ENCODE measurements at places on chromosomes 7 and 10. TPM values are rescaled to one million over a fixed set of nuclear protein-coding genes. Genes with fewer than 3 reads are reported as not detected.

The LIPA gene
- 54.4 TPM for total RNA-seq

The ATOH7 gene
- not detected for total RNA-seq

The NRCAM gene
- not detected for total RNA-seq

The PRLHR gene
- total RNA-seq = not detected

The MEST gene
- total RNA-seq = 21.1 TPM

The GPR26 gene
- total RNA-seq = not detected

- no peaks in the 10 kb centered on the region for H3K27me3 ChIP-seq
- H3K27ac ChIP-seq = no peak overlapping the region
- no peaks in the 10 kb centered on the region for H3K36me3 ChIP-seq
- H3K4me3 ChIP-seq = no peak overlapping the region
- H3K4me1 ChIP-seq = no peaks in the 10 kb centered on the region
Observed at GRCh38 chr10:110612087-110612486, 32.0 kb upstream of the RBM20 start.

DNA sequence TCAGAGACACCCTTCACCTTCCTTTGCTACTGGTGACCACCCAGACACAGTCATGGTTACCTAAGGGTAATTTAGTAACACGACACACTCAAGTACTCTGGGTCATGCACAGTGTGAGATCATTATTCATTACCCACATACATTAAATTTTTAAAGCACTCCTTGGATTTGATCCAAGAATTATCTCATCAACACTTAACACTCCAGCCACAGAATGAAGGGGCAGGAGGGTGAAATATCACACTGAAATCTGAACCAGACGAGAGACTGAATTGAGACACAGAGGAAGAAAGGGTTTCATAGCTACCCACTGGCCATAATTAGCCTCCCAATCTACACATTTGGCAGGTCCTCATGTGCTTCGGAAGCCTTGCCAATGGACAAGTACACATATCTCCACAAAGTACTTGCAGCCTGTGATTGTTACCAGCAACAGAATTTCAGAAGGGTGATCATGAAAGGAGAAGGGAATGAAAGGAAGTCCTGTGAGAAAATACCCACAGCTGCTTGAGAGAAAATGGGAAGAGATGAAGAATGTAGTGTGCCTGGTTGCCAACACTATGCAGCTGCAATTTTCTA is 189.3 kb downstream of the POLR1F start:
- H3K36me3 ChIP-seq = no peaks in the 10 kb centered on the region
- DNase-seq = no peak
- H3K27ac ChIP-seq = no peak overlapping the region
- H3K4me3 ChIP-seq = no peak overlapping the region
- peaks cover 10% of the 10 kb centered on the region for H3K4me1 ChIP-seq
- H3K27me3 ChIP-seq = no peaks in the 10 kb centered on the region

DNA sequence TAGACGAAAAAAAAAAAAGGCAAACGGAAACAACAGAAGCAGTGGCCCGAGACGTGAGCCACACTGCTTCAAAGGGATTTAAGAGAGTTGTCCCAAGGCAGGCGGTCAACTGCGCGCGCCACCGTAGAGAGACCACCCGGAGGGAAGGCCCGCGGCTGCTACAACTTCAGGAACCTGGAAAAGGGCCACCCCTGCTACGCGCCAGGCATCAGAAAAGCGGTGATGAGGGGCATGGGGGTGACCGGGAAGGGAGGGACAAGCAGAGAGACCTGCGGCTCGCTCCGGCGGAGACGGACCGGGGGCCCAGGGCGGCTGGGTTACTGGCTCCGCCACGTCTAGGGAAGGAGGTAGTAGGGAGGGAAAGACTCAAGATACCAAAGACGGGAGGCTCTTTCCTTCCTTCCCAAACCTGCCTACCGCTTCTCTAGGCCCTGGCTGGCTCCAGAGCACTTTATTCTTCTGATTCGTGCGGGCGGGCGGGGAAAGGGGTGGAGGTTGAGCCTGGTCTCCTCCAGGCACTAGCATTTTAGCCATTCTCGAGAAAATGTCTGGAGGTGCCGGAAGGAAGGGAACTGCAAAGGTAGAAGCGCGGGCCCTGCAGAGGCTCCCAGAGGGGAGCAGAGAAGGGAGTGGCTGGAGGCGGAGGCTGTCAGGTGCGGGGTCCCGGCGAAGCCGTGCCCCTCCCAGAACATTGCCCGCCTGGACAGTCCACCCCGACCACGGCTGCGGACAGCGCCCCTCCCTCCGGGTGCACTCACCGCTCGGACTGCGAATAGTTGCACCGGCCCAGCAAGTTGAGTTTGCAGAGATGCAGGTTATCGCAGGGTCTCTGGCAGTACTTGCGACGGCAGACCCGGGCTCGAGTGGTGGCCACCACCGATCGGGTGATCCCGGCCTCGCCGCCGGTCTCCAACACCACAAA is 993 bp downstream of the ZC3HAV1 start:
- peak overlapping the region; percentile 66 for H3K27ac ChIP-seq
- H3K36me3 ChIP-seq = no peaks in the 10 kb centered on the region
- H3K4me3 ChIP-seq = peak overlapping the region; percentile 96
- DNase-seq = peak; percentile 23
- peaks cover 31% of the 10 kb centered on the region for H3K4me1 ChIP-seq

DNA sequence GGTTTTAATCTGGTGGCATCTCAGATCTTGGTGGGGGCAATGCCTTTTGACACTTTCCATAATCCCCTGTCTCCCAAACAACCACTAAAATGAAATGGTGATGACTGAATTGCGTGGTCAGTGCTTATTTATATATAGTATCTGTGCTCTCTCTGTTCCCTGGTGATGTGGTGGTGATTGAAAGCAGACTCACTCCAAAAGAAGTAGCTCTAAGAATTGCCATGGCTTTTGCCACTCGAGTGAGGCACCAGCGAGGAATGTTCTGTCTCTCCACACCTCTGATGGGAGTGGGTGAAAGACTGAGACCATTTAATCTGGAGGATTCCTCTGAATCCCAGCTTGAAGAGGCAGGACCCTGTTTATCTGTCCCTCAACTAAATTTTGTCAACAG is 2.8 kb downstream of the DUSP5 start:
- H3K4me3 ChIP-seq = peak overlapping the region; percentile 96
- peaks cover 47% of the 10 kb centered on the region for H3K4me1 ChIP-seq
- peak; percentile 77 for DNase-seq
- H3K27me3 ChIP-seq = no peaks in the 10 kb centered on the region
- peaks cover 71% of the 10 kb centered on the region for H3K36me3 ChIP-seq

GRCh38 chr7:133052401-133052756 is 29.5 kb downstream of the CHCHD3 start:
- no peaks in the 10 kb centered on the region for H3K27me3 ChIP-seq
- no peaks in the 10 kb centered on the region for H3K36me3 ChIP-seq
- no peak overlapping the region for H3K27ac ChIP-seq
- no peak overlapping the region for H3K4me3 ChIP-seq
- no peak for DNase-seq

DNA sequence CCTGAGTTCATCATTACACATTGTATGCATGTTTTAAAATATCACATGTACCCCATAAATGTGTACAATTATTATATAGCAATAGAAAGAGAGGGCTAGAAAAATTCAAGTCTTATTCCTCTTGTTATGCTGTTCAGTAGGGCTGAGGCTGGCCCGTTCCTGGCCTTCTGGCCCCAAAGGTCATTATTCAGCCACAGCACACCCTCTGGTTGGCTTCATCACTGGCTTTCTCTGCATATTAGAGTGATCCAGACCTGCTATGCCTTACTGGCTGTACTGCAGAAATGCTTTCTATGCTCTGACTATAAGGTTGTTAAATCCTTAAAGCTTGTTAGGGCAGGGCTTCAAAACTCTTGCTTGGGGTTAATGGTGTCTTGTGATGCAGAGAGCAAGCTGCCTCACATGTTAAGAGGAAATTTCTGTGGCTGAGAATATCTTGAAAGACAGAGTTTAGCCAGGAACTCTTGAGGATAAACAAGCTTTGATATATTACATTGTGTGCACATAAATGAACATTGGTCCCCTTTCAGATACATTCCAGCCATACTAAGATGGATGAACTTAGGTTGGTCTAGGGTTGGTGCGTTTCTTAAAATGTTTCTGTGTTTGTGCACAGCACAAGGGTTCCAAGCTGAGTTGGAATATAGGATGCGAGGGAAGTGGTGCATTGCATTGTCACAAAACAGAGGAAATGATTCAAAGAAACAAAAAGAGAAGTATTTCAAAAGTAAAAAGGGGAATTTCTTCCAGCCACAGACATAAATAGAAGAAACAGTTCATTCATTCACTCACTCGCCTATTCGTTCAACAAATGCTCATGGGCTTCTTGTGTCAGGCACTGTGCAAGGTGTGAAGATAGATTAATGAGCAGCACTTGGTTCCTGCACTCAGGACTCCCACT is 61.6 kb upstream of the WDR11 start:
- no peak overlapping the region for H3K27ac ChIP-seq
- no peaks in the 10 kb centered on the region for H3K4me1 ChIP-seq
- H3K4me3 ChIP-seq = no peak overlapping the region
- H3K36me3 ChIP-seq = no peaks in the 10 kb centered on the region
- no peaks in the 10 kb centered on the region for H3K27me3 ChIP-seq

DNA sequence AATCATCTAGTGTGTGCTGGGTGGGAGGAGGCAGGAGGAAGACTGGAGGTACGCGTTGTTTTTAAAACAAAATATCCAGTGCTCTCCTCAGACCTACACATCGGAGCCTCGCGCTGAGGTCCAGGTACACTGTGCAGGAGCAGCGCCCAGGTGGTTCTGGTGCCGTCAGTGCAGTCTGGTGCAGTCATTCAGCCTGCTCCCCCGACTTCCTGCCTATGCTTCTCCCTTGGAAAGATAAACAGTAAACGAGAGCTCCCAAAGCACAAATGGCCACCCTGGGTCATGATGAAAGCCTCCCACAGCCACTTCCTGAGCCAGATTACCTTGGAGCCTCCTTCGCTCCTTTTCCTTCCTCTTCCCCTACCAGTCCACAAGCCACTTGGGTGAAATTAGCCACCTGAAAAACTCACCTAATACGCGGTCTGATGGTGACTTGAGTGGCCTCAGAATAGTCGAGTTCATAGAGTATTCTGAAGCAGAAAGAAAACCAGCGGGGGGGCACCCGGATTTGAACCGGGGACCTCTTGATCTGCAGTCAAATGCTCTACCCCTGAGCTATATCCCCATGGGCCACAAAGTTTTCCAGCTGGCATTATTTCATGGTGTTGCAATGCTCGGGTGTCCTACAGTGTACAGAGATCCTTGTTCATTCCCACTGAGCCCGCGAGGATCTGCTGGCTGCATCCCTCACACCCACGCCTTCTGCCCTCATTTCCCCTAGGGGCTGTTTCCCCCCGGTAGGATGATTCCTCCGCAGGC is 82.5 kb downstream of the ZNF467 start:
- no peaks in the 10 kb centered on the region for H3K4me1 ChIP-seq
- H3K4me3 ChIP-seq = no peak overlapping the region
- 0 out of 2 replicates have a peak, but pooled peaks cover 3% of the 10 kb centered on the region for H3K27me3 ChIP-seq

DNA sequence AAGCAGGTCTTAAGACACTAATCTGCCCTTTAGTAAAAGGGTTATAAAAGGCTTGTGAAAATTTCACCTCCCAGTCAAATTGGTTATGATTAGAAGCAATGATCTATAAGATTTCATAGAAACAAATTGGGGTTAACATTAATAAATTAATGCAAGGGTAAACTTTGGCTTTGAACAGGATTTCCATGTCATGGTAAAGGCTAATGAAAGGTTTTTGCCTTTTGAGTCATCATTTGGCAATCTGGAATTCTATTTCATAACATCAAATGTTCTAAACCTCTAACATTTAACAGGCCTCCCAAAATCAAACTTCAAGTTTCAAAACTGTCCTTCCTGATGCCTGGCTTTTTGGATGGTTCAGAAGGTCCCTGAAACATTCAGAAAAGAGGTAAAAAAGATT is 62.4 kb downstream of the COA1 start:
- H3K4me3 ChIP-seq = no peak overlapping the region
- H3K36me3 ChIP-seq = peaks cover 13% of the 10 kb centered on the region
- H3K27ac ChIP-seq = no peak overlapping the region
- H3K27me3 ChIP-seq = no peaks in the 10 kb centered on the region
- peak; percentile 31 for DNase-seq

- no peak for DNase-seq
- no peaks in the 10 kb centered on the region for H3K36me3 ChIP-seq
- no peaks in the 10 kb centered on the region for H3K4me1 ChIP-seq
- no peak overlapping the region for H3K27ac ChIP-seq
Observed at GRCh38 chr7:128941946-128942526, 4.3 kb downstream of the IRF5 start.

GRCh38 chr7:128672927-128673517 is 930 bp downstream of the GARIN1A start:
- H3K4me1 ChIP-seq = no peaks in the 10 kb centered on the region
- H3K27ac ChIP-seq = no peak overlapping the region
- no peaks in the 10 kb centered on the region for H3K36me3 ChIP-seq
- H3K27me3 ChIP-seq = no peaks in the 10 kb centered on the region

DNA sequence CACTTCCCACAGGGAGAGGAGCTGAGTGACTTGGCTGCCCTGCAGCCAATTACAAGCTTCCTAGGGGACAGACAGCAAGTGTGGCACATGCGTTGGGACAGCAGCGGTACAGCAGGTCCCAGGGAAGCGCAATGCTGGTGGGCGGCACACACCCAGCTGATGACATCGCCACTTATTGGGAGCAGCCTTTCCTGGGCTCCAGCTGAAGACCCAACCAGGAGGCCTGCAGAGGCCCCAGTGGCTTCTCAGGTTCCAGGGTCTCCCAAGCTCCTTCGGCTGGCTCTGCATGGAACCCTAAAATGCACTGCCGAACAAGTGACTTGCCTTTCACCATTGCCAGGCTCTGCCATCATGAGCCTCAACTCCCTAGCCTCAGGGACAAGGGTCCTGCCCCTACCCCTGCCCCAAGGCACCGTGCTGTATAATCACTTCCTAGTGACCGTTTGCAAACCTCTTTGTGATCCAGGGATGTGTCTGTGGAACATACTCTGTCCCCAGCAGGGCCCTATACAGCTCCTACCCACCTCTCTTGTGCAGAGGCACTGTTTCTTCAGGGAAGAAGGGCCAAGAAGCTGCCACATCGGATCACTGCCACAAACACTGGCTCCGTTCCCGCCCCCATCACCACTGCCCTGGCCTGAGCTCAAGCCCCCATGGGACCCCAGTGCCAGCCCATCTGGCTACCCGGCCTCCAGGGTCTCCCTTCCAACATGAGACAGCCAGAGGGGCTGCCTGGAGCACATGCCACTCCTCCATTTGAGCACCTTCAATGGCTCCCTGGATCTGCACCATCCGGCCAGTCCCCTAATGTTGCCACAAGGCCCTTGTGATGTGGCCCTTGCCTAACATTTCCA is 19.3 kb upstream of the SLIT1 start:
- no peaks in the 10 kb centered on the region for H3K36me3 ChIP-seq
- H3K27me3 ChIP-seq = no peaks in the 10 kb centered on the region
- H3K27ac ChIP-seq = no peak overlapping the region
- H3K4me1 ChIP-seq = no peaks in the 10 kb centered on the region
- no peak for DNase-seq

DNA sequence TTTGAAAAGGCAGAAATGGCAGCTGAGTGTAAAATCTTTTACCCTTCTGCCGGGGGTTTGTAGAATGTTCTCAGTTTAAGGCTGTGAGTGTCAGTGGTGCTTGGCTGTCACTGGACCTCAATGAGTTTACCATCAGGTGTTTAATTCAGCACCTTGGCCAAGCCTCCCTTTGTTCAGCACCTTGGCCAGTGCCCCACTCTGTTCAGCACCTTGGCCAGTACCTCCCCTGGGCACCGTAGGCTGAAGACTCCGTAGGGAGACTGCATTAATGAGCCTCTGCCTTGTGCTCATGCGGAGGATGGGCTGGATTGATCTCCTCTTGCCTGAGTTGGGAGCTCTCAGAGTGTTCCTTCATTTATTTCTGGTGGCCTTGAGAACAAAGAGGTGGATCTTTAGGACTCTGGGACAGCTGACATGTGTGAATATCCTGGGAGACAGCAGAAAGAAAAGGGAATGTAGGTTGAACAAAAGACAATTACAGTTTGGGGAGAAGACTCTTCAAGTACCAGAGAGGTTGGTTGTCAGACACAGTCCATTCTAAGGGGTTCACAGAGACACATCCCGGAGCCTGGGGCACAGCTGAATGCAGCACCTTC is 1.6 kb downstream of the FAM24A start:
- H3K27ac ChIP-seq = no peak overlapping the region
- H3K36me3 ChIP-seq = no peaks in the 10 kb centered on the region
- DNase-seq = peak; percentile 65
